Aorta (tissue), 5 donors: ENCODE measurements at places on chromosomes 2 and 18. TPM values are rescaled to one million over a fixed set of nuclear protein-coding genes. Genes with fewer than 3 reads are reported as not detected.
A peak's percentile ranks its signal among the peaks of the same experiment; 100 is the strongest.

DNA sequence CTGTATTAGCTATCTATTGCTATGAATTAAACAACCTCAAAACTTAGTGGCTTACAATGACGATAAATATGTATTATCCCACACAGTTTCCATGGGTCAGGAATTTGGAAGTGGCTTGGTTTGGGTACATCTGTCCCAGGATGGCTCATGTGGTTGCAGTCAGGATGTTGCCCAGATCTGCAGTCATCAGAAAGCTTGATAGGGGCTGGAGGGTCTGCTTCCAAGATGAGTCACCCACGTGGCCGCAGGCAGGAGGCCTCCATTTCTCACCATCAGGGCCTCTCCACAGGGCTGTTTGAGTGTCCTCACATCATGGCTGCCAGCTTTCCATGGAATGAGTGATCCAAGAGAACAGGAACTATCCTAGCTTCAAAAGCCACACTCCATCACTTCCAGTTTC lies 46.4 kb downstream of the CHRNA1 start:
- H3K27ac ChIP-seq = no peak overlapping the region
- H3K36me3 ChIP-seq = no peaks in the 10 kb centered on the region
- no peak overlapping the region for H3K4me3 ChIP-seq

The VWA3B gene
- total RNA-seq = 0.36 TPM

DNA sequence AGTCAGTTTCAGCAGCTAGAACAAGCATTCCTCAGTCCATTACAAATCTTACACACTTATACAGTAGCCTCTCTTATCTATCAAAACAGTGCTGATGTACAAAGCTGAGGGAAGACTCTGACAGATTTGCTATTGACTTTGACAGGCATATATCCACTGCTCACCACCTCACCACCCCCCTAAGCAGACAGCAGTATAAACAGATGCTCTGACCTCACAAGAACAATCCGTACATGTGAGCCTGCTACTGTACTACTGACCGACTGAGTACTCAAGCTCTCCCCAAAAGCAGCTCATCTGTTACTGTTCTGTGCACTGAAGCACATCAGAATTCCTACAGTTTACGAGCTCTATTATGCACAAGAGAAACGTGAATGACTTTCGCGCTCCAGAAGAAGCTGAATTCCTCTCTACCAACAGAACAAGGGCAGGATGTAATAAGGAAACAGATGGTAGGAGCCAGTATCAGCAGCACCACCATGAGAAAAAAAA lies 95.6 kb upstream of the PDE1A start:
- no peaks in the 10 kb centered on the region for H3K4me1 ChIP-seq
- H3K36me3 ChIP-seq = no peaks in the 10 kb centered on the region
- no peaks in the 10 kb centered on the region for H3K27me3 ChIP-seq
- no peak overlapping the region for H3K4me3 ChIP-seq

DNA sequence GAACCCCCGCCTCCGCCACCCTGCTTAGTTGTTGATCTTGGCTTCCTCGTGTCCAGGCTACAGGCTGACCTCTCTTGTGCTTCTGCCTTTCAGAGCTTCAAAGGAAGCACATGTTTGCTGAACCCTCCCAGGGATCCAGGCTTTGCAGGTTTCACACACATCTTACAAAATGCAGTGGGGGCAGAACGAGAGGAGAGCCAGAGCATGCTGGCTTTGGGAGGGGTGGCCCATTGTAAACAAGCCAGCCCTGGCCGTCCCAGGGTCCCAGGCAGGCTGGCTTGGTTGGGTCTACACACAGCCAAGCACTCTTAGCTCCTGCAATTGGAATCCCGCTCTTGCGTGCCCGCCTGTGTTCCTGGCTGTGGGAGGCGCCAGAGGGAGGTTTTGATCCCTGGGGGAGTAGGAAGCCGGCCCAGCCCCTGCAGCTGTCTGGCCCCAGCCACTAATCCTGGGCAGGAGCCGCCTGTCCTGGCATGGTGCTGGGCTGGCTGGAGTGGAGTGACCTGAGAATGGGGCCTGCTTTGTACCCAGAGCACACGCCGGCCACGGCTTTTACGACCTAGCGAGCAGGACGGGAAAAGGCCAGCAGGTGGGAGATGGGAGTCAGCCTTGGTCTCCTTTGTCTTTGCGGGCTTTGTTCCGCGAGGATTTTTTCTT lies 53.9 kb downstream of the SH3BP4 start:
- no peak overlapping the region for H3K4me3 ChIP-seq
- no peaks in the 10 kb centered on the region for H3K4me1 ChIP-seq
- DNase-seq = peak; percentile 65
- no peaks in the 10 kb centered on the region for H3K27me3 ChIP-seq
- H3K27ac ChIP-seq = no peak overlapping the region
